ENCODE measurements at places on chromosomes 2 and 18.

- DNase-seq: no peak
Measured at GRCh38 chr2:127389778-127390435, 2.1 kb upstream of the MAP3K2 start.

- no peak for DNase-seq
Measured at GRCh38 chr2:60628615-60629304, 75.3 kb upstream of the BCL11A start.

- DNase-seq: no peak
Measured at GRCh38 chr2:234051374-234052070, 1.0 kb downstream of the SPP2 start.

DNA sequence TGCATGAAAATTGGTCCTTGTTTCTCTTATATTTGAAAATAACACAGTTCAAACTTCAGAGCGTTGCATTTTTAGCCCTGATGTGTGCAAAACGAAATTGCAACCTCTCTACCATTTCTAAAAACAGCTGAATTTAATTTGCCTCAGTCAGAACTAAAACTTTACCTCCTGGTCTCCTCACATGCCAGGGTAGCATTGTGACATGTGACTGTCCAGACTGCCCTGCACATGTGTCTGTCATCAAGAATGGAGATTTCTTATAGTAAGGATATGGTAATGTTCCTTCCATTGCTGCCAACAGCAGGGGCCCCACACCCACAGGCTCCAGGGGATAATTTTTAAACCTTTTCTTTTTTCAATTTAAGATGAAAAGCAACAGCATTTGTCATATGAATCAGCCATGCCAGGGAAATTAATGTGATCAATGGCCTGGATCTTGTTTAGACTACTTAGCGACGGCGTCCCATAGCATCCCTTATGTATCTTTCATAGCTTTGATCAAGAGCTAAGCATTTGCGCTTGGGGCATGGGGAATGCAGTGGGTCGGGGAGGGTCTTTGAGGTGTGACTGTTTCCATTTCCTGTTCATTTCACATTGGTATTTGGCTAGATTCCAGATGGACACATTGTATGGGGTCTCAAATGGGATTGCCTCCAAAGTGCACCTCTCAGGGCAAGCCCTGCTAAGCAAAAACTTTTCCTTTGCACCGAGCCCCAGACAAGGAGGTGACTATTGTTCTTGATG is 92.4 kb upstream of the RASGRP3 start:
- no peak for DNase-seq

DNA sequence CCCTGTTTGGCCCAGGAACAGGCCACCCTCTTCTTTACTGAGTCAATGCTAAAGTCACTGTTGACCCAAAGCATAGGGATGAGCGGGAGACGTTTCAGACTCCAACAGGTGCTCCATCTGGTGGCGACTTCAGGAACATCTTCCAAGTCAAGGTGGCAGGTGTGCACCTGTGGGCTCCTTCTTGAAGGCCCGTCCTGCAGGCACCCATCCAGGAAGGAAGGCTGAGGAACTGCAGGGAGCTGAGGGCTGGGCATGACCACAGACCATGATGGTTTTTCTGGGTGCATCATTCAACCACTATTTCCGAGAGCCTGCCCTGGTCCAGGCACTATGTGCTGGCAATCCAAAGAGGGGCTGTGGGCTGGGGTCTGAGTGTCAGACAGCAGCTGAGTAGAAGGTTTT is 142.8 kb downstream of the NDUFA10 start:
- DNase-seq: no peak

DNA sequence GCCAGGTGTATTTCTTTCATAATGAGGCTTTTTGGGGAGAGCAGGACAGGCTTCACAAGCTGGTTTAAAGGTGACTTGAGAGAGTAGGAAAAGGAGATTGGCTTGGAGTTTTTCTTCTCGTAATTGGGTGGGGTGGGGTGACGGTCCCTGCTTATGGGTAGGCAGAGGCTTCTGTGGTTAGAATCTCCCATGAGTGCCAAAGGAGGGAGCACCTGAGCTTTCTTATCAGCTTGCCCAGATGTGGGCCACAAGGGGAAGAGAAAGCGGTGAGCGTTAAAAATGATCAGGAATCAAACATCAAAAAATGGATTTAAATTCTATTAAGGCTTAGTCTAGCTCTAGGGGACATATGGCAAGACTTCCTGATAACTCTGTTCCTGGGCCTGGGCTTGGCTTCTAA is 9.7 kb upstream of the PNPT1 start:
- DNase-seq: no peak

DNA sequence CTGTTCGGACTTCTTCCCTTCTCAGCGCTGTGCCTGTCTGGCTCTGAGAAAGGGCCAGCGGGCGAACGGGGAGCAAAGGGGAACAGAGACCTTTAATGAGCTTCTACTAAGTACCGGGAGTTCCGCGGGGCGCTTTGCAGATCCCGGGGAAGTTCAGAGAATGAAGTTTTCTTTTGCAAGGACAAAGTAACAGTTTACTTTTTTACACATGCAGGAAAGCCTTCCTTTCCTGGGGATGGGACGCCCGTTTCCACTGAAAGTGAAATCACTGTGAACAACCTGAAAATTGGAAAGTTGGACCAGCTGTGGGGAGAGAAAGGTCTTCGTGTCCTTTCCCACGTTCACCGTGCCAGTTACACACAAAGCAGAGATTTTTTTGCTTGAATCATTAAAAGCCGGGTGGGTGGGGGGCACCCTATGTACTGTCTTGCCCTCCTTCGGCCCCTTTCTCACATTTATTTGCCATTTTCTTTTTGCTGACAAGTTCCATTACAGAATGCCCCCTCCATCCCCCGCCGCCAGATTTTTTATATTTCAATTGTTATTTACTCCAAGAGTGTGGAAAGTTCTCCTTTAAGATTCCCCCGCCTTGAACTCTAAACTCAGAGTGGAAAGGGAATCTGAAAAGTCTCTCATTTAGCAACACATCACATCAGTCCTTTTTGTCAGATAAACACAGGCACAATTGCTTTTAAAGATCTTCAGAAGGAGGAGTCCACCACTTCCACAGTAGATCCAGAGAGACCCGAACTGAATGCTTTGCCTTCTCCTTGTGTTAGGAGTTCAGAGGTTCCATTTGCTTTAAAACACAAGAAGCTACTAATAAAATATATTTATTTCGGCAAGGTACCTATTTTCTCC is 1.1 kb upstream of the FN1 start:
- DNase-seq: no peak

DNA sequence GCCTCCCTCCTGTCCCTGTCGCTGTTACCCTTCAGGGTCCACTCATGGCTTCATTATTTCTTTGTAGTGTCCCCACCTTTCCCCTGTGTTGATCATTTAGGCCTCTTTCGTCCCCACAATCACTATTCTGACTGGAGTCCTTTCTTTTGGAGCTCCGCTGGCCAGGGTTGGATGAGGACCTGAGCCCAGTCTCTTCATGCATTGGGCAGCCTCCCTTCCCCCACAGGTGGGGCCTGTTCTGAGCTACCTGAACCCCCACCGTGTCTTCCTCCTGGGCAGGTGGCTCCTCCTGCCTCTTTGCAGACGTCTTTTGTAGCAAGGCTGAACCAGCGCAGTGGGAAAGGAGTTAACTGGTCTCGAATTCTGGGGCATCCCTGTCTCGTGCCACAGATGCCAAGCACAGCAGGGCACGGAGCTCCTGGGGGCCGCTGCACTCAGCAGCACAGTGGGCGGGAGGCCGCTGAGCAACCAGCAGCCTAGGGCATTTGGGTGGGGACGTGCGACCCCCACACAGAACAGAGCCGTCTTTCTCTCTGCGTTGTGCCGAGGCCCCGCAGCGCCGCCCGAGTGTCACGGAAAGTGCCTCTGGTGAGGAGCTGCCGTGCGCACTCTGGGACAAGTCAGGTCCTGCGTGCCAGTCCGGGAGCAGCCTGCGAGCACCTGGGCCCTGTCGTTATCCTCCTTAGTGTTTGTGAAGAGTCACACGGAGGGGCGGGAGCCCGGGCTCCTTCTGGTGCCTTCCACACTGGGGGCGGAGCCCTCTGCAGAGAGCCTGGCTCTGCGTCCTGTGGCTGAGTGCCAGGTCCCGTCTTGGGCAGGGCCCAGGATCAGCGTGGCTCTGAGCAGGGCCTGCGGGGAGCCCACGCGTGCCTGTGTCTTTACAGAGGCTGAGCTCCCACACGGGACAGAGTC is 130.1 kb downstream of the NFATC1 start:
- no peak for DNase-seq

GRCh38 chr2:118844261-118845004 is 3.0 kb downstream of the EN1 start:
- no peak for DNase-seq

DNA sequence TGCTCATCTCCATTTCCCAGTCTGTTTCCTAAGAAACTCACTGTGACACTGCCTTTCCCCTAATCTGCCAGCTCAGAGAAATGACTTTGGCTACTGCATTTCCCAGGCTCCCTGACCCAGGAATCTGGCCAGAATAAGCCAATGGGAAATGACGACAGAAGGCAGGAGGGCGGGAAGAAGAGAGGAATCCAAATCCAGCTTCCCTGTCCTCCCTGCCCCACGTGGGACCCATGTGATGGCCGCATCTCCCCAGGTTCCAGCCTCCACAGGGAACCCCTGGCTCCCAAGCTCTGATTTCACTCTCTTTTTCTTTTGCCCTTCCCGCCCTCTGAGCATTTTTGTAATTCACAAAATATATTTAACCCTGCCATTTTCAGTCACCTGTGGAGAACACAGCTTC is 37.8 kb upstream of the RAB12 start:
- no peak for DNase-seq

- DNase-seq: no peak
Measured at GRCh38 chr18:54416436-54416835, 58.7 kb downstream of the C18orf54 start.

GRCh38 chr2:177783835-177784744 is 288.5 kb downstream of the PDE11A start:
- no peak for DNase-seq

GRCh38 chr18:3790703-3791102 is 340.7 kb downstream of the TGIF1 start:
- no peak for DNase-seq

GRCh38 chr2:200603972-200604371 is 18.2 kb downstream of the AOX1 start:
- no peak for DNase-seq

DNA sequence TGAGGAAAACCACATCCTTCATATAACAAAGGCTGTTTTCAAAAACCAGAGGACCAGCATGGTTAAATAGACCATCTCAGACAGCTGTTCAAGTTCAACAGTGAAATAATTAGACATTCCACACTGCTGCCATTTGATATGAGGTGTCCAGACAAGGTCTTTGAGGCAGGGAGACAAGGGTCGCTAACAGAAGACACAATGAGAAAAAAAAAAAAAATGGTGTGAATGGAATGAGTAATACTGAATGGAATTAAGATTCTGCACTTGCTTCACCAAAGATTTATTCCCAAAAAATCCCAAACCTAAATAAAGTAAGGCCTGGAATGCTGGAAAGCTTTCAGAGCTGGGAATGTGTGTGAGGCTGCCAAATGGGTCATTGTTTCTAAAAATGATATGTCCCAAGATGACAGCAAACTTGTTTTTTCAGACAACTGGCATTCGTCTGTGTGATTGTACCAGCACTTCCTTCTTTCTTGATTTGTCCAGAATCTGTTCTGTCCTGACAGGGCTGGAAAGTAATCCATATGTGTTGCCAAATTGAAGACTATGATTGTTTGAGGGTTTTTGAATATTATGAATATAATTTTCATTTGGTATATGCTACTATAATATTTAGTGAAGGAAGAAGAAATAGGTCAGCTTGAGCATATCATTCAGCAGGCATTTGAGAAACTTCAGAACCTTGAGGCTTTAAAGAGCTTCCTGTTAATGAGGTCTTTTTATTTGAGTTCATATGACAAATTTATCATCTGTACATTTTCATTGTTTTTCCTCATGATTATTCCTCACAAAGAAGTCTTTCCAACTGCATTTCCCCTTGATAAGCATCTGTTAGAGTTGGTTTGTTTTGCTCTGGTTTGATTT is 85.2 kb upstream of the ITGA4 start:
- DNase-seq: no peak
